ENCODE measurements at places on chromosomes 1 and 21. TPM values are rescaled to one million over a fixed set of nuclear protein-coding genes. Genes with fewer than 3 reads are reported as not detected.

Gene NADK
- total RNA-seq, result 50.5 TPM

Gene SCNM1
- 27.0 TPM for total RNA-seq

Gene FAM72B
- total RNA-seq, result 0.88 TPM

Gene PIGP
- total RNA-seq, result 13.4 TPM

Gene RNASEL
- 7.7 TPM for total RNA-seq

Gene ATAD3C
- total RNA-seq, result 0.42 TPM

Gene KPRP
- 219 TPM for total RNA-seq

Gene ADGRL2
- total RNA-seq, result 53.2 TPM

Gene ERICH3
- total RNA-seq, result not detected

Gene EIF4G3
- 25.6 TPM for total RNA-seq

Gene SLC37A1
- total RNA-seq, result 17.4 TPM

Gene SEC16B
- total RNA-seq, result 1.4 TPM

Gene MDM4
- 89.0 TPM for total RNA-seq

Gene OR2T33
- not detected for total RNA-seq

Gene DMRTA2
- 0.23 TPM for total RNA-seq

Gene WNT9A
- total RNA-seq, result 0.72 TPM

Data from lower leg skin (tissue), 4 donors.